ENCODE measurements at places on chromosomes 11 and 22.

DNA sequence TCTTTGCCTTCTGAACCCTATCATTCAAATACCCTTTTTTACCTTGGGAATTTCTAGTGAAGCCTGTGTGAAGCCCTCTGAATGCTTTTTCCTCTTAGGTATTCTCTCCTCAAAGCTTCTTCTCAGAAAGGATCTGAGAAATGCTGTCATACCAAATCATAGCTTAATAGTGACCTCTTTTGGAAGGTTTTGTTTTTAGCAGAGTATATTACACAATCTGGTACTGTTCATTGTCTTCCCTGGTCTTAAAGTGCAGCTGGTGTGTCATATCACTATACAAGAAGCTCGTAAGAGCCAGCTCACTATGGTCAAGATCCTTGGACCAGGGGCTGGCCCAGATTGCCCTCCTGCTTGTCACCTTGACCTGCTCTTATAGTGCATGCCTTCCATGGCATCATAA, 204.4 kb upstream of the ANO5 start:
- no peak overlapping the region for H3K27ac ChIP-seq
- H3K36me3 ChIP-seq = no peaks in the 10 kb centered on the region
- H3K4me3 ChIP-seq = no peak overlapping the region
- no peak for DNase-seq
- H3K27me3 ChIP-seq = no peaks in the 10 kb centered on the region

GRCh38 chr11:1227551-1228100, 4.8 kb downstream of the MUC5B start:
- no peak for DNase-seq
- H3K4me3 ChIP-seq = no peak overlapping the region
- no peaks in the 10 kb centered on the region for H3K36me3 ChIP-seq
- H3K27ac ChIP-seq = no peak overlapping the region
- no peaks in the 10 kb centered on the region for H3K27me3 ChIP-seq
- no peaks in the 10 kb centered on the region for H3K4me1 ChIP-seq

- H3K4me3 ChIP-seq = no peak overlapping the region
- DNase-seq = no peak
- no peaks in the 10 kb centered on the region for H3K27me3 ChIP-seq
- H3K4me1 ChIP-seq = no peaks in the 10 kb centered on the region
- H3K27ac ChIP-seq = no peak overlapping the region
These were observed 8.6 kb downstream of the IGHMBP2 start for GRCh38 chr11:68912254-68912653.

DNA sequence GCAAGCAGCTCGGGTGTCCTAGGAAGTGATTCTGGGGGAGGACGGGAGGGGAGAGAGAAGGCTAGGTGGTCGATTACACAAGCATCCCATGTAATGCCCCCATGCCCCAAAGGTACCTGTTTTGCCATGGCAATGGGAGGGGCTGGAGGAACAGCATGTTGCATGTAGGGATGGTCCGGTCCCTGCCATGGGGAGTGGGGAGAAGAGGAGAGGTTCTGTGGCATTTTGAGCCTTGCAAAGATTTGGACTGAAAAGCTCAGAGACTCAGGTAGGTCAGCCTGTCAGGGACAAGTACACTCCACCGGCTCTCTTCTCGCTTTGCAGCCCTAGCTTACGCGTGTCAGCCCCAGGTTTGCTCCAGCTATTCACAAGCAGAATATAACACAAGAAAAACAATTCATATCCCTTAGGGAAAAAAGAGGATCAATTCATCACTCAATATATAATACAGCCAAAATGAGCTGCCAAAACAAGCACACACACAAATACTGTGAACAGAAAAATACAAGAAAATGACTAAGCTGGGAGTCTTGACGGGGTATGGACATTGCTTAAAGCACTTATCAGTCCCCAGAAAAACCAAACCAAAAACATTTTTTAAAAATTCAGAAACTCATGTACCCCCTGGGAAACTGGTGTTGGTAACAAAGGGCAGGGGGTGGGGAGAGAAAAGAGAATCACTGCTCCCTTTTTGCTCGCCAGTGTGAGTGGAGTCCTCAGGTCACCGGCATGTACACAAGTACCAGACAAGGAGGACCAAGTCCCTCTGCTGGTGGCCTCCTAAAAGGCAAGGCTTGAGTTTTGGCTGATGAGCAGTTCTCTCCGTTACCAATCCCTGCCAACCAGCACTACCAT, 21.6 kb downstream of the APOL5 start:
- no peak overlapping the region for H3K27ac ChIP-seq
- peaks cover 76% of the 10 kb centered on the region for H3K36me3 ChIP-seq
- peaks cover under 1% of the 10 kb centered on the region for H3K4me1 ChIP-seq
- no peaks in the 10 kb centered on the region for H3K27me3 ChIP-seq
- no peak for DNase-seq

GRCh38 chr11:70399681-70400112, 1.4 kb downstream of the CTTN start:
- H3K36me3 ChIP-seq = no peaks in the 10 kb centered on the region
- DNase-seq = no peak
- H3K4me3 ChIP-seq = peak overlapping the region; percentile 86

DNA sequence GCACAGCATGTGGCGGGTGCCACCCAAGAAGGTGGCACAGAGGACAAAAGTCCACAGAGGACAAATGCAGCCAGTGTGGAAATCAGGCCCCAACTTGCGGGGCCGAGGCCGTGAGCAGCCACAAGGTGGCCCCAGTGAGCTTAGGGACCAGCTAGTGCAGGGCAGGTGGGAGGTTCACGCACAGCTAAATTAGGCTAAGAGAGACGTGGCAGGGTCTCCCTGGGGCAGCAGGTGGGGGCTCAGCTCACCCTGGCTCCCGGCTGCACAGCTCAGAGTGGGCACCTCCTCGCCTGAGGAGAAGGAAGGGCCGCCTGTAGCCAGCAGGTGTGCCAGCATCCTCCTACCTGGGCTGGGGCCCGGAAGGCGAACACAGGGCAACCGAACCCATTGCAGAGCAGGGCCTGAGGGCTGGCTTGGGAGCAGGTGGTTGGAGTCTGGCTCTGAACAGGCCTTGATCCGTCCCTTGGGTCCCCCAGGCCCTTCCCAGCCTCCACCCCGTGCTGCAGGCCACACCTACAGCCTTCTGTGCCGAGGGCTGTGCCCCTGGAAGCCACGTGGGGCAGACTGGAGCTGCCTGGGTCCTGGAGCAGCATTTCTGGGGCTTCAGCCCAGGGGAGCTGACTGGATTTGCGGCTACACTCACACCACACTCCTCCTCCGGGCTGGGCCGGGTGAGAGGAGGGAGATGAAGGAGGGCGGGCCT, 26.1 kb upstream of the CELSR1 start:
- peak overlapping the region; percentile 78 for H3K27ac ChIP-seq
- no peaks in the 10 kb centered on the region for H3K36me3 ChIP-seq
- no peak for DNase-seq
- peak overlapping the region; percentile 11 for H3K4me3 ChIP-seq

DNA sequence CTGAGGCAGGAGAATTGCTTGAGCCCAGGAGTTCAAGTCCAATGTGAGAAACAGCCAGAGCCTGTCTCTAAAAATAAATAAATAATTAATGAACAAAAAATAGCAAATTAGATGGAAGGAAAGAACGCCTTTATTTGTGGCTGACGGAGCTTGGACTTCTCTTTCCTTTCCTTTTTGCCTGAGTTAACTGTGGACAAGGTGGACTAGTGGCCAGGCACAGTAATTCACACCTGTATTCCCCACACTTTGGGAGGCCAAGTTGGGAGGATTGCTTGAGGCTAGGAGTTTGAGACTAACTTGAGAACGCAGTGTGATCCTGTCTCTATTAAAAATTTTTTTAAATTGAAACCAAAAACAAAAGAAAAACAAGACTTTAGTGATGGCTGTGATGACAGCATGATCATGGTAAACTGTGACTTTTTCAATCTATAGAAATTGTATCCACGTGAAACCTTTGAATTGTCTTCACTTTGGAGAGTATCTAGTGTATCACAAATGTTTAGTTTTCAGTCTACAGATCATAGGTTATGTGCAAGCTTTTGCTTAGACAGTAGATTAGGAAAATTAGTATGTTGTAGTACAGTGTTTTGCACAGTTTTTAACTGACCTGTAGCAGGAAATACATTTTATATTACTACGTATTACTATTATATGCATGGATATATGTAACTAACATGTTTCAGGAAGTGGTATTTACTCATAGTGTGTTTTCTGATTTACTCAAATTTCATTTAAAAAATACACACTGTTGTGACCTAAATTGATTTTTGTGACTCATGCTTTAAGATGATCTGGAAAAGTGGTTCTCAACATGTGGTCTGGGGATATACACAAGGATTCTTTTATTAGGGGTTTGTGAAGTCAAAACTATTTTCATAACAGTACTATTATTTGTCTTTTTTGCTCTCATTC, 42.1 kb downstream of the KDM2A start:
- no peaks in the 10 kb centered on the region for H3K36me3 ChIP-seq
- H3K27ac ChIP-seq = no peak overlapping the region
- DNase-seq = no peak
- H3K27me3 ChIP-seq = no peaks in the 10 kb centered on the region
- H3K4me3 ChIP-seq = no peak overlapping the region

DNA sequence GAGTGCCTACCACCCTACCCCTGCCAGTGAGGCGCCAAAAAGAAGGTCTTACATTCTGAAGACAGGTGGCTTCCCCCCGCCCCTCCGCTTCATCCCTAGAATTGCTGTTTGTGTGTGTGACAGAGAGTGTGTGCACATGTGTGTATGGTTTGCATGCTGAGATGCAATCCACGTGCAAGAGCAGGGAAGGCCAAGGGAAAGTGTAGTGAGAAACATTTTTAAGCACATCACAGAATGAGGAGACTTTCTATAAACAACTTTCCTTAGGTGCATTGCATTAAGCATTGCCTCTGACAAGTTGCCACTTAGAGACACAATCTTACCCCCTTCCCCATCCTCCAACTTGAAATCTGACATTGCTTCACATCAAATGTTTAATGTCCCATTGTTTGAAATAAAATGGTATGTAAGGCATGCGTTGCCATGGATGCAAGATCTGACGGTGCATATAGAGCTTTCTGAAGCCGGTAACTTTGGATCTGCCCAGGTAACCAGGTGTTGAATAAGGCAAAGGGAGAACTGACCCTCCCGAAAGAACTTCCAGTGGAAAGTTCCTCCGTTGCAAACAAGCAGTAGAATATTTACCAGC, 21.4 kb downstream of the FJX1 start:
- H3K4me1 ChIP-seq = no peaks in the 10 kb centered on the region
- DNase-seq = no peak
- no peaks in the 10 kb centered on the region for H3K36me3 ChIP-seq
- H3K27ac ChIP-seq = no peak overlapping the region
- peaks cover 25% of the 10 kb centered on the region for H3K27me3 ChIP-seq

GRCh38 chr11:123183391-123184099, 11.5 kb downstream of the CLMP start:
- H3K36me3 ChIP-seq = no peaks in the 10 kb centered on the region
- peaks cover 52% of the 10 kb centered on the region for H3K4me1 ChIP-seq
- no peaks in the 10 kb centered on the region for H3K27me3 ChIP-seq
- H3K27ac ChIP-seq = no peak overlapping the region
- no peak for DNase-seq
- H3K4me3 ChIP-seq = no peak overlapping the region

DNA sequence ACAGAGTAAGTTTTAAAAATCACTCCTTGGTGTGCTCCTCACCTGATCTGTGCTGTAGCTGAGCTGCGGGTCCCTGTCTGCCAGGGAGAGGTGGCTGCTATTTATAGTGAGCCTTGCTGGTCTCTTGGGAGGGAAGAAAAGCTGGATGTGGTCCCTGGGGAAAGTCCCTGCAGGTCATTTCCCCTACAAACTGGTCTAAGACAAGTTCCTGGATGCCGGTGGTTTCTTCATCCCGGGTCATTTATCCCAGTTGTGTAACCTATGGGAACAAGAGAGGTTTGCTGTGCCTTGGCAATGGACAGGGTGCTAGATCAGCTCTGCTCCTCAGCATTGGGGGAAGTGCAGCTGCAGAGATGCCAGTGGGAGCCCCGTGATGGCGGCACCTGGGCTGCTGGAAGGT, at the start of gene SAA2:
TSS of gene SAA2 (minus strand) at position 108 of the 400 bp plus-strand sequence. CDS start 657 bp downstream, outside the sequence.
- no peaks in the 10 kb centered on the region for H3K36me3 ChIP-seq
- no peaks in the 10 kb centered on the region for H3K27me3 ChIP-seq
- no peaks in the 10 kb centered on the region for H3K4me1 ChIP-seq
- DNase-seq = no peak
- no peak within 1 kb of the TSS for H3K27ac ChIP-seq

GRCh38 chr11:19458231-19458630, 217.5 kb upstream of the E2F8 start:
- H3K4me1 ChIP-seq = peaks cover 4% of the 10 kb centered on the region
- no peak overlapping the region for H3K4me3 ChIP-seq
- no peaks in the 10 kb centered on the region for H3K27me3 ChIP-seq
